NCI-H1105 treated with DMSO at 0.1 percent for 48 hours (cell line): ENCODE measurements at places on chromosomes 16 and 17.

GRCh38 chr16:11401161-11402050 is 56.1 kb downstream of the RMI2 start:
- DNase-seq: peak; percentile 15

DNA sequence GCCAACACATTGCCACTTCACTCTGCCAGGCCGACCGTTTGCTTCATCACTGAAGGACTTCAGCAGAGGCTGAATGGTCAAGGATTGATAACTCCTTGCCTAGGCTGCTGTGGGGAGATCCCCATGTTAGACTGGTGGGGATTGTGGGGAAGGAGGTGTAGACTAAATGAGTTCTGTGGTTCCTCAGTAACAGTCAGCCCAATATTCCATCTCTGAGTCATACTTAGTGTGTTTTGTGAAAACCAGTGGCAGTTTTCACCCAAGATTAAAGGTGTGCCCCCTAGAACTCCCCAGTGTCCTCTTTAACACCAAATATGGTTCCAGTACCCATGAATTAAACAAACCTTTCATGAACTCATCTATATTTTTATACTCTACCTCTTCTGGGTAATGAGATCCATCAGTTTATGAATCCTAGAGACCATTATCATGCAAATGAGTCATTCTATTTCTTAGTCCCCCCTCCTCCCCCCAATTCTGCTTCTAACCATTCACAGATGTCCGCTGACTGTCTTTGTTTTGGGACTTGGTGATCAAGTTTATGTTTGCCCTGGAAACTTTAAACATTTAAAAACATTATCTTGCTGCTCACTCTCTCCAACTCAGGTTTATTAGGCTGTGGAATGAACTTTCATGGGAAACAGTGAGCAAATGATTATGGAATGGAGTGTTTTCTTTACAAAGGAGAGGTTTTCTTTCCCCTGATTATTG is 66.8 kb upstream of the GAS7 start:
- DNase-seq: no peak

GRCh38 chr16:53457670-53458069 is 23.4 kb downstream of the RBL2 start:
- no peak for DNase-seq

- DNase-seq: no peak
Observed at GRCh38 chr17:9368631-9369030, 207.0 kb downstream of the STX8 start.

DNA sequence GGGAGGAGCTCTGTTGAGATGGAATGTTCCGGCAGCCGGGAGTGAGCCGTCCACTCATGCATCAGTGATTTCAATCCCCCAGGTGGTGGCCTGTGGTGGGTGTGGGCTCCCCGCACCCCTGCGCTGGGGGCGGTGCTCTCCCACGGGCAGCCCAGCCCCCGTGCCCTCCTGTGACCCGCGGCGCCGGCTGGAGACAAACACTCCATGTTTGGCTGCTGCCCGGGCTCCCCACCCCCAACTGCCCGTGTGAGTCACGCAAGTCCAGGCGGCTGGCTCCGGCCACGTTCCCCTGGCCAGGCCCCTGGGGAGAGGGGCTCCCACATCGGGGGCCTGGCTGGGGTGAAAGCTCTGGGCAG is 29.4 kb downstream of the CACNA1H start:
- DNase-seq: no peak

DNA sequence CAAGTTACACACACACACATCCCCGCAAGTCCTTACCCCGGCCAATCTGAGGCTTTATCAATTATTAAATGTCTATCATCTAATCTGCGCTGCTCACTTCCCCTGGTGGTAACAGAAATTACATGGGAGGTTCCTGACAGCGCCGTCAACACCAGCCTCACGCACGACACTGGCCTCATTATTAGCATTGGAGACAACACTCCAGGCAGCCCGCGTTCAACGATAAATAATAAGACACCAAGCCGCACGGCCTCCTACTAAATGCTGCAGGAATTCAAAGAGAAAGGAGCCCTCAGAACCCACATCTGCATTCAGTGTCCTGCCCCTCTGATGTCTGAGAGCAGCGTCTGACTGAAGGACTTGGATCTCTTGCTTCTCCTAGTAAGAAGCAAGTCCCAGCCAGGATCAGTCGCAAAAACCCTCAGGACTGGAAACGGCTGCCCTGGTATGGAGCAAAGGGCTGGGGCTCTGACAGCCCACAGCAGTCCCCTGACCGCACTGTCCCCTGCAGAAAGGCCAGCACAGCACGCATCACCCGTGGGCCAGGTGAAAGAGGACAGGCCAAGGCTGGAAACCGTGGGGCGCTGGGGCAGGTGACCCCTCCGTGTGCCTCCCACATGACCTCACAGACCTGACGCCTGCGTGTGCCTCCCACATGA is 7.6 kb upstream of the RPH3AL start:
- no peak for DNase-seq

DNA sequence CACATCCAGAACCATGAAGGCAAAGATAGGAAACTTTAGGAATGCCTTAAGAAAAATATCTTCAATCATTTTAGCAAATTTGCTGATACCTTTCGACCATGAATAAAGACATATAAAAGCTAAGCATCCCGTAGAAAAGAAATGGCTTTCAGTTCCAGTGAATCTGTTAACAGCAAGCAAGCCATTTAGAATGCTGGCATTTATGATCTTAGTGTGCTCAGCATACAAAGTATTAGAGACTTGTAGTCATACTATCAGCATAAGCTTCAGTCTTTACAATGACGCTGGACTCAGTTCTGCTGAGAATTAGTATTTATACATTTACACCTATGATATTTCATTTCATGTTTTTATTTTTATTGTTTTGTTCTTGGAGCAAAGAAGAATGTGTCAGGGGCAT is 38.7 kb downstream of the VAT1L start:
- no peak for DNase-seq

- DNase-seq: no peak
Observed at GRCh38 chr17:36641331-36641876, 40.0 kb downstream of the MRM1 start.

GRCh38 chr16:86734543-86735460 is 156.5 kb downstream of the FOXL1 start:
- no peak for DNase-seq

DNA sequence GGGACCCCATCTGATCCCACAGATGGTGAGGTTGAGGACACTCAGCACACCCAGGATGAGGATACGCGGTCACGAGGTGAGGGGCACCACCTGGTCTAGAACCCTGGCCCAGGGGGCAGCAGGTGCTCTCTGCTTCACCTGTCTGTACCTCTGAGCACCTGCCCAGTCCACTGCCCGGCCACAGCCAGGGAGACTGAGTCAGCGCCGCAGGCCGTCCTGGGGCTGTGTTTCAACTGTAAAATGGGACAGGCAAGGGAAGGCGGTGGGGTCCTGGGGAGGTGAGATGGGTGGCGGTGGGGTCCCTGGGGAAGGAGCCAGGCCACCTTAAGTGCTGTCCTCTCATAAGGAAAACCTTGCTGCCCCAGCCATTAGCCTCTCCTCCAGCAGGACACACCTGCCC is 60.4 kb downstream of the ENGASE start:
- DNase-seq: no peak

- no peak for DNase-seq
Observed at GRCh38 chr17:63623786-63624530, 1.7 kb downstream of the MAP3K3 start.

DNA sequence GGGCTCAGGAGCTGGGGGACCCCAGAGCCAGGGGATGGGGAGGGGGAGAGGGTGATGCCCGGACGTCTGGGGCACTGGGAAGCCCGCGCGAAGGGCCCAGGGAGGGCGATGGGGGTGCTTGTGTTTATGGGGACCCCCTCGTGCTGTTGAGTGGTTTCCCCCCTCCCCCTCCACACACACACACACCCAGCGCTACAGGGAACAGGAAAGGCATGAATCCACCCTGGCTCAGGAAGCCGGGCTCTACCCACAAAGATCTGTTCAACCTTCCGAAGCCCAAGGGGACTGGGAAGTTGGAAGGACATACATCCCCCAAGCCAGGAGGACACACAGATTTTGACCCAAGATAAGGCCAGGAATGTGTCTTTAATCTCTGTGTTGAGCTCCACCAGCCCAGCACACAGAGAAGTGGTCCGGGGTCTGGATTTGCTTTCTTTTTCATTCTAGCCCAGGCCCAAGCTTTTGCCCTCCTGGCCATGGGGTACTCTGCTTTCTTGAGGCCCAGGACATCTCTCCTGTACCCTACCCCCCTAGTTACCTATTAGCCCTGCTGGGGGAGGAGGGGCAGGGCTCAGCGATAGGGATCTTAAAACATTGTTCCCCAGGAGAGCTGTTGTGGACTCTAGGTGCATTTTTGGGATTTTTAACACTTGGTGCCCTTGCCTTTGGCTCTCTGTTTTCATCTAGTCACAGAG is 1.2 kb downstream of the UBALD2 start:
- no peak for DNase-seq

DNA sequence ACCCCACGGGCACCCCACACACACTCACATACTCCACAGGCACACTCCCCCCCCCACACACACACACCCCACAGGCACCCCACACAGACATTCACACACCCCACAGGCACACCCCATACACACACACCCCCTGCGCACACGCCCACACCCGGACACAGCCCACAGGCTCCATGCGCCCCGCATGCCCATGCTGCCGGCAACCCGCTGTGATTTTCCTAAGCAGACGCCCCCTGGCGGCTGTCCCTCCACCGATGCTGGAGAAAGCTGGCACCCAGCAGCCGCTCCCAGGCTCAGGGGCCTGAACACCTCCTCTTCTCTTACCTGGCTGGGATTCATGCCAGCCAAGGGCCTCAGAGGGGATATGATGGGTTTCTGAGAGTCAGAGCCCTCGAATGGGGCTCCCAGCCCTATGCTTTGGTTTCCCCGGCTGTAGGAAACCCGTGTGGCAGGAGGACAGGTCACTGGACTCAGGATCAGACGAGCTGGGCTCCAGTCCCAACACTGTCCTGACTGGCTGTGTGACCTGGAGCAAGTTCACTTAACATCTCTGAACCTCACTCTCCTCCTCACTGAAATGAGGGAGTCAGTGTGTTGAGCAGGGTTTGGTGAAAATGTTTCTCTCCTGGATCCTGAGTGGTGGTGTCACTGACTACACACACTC is 19.6 kb upstream of the TNFRSF13B start:
- DNase-seq: peak; percentile 72

- DNase-seq: no peak
Observed at GRCh38 chr17:27821318-27821717, 21.0 kb upstream of the NOS2 start.

- no peak for DNase-seq
Observed at GRCh38 chr17:80379348-80379747, 35.6 kb upstream of the ENDOV start.

GRCh38 chr17:37054894-37055293 is 106.1 kb downstream of the AATF start:
- DNase-seq: no peak

DNA sequence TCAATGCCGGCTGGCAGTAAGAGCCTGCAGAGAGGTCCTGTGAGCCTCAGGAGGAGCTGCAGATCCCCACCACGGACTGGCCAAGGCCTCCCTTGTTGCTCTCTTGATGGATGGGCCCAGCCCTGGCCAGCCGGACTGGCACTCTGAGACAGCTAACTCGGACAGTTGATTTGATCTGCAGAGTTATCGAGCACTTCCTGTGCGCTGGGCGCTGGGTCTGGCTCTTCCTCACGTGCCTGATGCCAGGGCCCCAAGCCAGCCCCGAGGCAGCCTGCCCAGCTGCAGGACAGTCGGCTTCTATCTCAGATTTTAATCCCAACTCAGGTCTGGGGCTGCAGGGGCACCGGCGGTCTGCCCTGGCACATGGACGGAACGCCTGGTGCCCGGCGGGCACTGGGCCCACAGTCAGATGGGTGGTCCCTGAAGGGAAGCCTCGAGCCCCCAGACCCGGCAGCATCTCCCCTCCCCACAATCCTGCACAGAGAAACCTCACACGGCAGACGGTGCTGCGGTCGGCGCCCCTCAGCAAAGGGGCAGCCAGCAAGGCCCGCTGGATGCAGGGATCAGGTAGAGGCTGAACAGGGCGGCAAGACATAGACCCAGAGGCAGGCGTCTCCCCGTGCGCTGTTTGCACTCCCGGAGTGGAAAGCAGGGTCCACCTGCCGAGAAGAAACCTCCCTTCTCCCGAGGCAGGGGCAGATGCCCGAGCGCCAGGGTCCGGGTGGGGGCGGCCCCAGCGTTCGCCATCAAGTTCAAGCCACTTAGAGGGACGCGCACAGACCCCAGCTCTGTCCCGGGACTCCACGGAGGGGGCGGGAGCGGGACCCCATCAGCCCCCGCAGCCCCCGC is 34.0 kb downstream of the TIMM22 start:
- no peak for DNase-seq

GRCh38 chr16:74607962-74608356 is 1.0 kb upstream of the GLG1 start:
- no peak for DNase-seq

DNA sequence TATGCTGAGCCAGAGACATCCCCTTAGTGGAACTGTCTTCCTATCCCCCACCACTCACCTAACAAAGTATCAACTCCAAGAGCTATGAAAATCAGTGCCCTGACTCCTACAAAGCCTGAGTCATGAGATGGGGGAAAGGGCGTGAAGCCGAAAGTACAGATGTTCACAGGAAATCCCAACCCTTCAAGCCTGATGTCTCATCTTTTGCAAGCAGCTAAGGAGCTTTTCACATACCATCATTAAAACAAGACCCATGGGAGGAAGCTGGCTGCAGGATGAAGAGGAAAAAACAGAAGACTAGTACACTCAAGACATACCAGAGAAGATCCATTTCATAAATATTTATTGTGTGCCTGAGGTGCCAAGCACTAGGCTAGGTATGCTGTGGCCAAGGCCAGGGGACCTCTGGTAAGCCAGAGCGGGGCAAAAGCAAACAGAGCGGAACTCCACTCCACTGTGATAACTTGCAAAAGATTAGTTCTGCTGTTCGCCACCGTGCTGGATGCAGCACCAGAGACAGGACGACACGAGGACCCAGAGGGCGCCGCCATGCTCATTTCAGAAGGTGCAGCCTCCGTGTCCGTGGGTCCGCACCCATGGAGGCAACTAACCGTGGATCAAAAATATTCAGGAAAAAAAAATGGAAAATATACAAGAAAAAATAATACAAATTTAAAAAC is 4.5 kb upstream of the MNT start:
- no peak for DNase-seq

GRCh38 chr17:31156326-31156725 is 61.5 kb downstream of the NF1 start:
- no peak for DNase-seq

- DNase-seq: peak; percentile 71
Observed at GRCh38 chr17:39636927-39637736, at the start of gene STARD3. TSS of gene STARD3 (plus strand) at chr17:39637144. CDS start at chr17:39653532, 16,388 bp downstream.
